ENCODE measurements at places on chromosomes 3 and 15. TPM values are rescaled to one million over a fixed set of nuclear protein-coding genes. Genes with fewer than 3 reads are reported as not detected.
A peak's percentile ranks its signal among the peaks of the same experiment; 100 is the strongest.

GRCh38 chr15:37359101-37359892, 258.9 kb upstream of the MEIS2 start:
- DNase-seq, result no peak

- no peak for DNase-seq
Measured at GRCh38 chr3:183895296-183895695, 10.6 kb upstream of the PARL start.

DNA sequence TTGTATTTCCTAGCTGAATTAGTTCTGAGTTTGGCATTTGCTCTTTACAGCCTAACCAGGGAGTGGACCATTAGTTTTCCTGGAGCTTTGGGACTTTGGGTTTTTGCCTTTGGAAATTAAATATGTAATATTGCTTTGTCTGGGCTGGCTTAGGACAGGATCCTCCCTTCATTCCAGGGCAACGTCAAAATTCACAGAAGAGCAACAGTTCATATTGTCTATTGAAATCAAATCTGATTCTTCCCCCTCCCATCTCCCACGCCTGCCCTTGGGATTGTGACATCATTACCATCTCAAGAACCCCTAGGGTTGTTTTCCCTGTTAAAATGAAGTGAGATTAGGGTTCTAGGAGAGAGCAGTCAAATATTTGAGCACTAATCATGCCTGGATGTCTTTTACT, 194.1 kb downstream of the ROBO2 start:
- no peak for DNase-seq

GRCh38 chr15:77026501-77027110, 31.7 kb downstream of the PSTPIP1 start:
- peak; percentile 4 for DNase-seq

Gene GLDN
- total RNA-seq, result not detected

All from T-helper 17 cell (primary cell).